ENCODE measurements at places on chromosomes 11 and 22.

DNA sequence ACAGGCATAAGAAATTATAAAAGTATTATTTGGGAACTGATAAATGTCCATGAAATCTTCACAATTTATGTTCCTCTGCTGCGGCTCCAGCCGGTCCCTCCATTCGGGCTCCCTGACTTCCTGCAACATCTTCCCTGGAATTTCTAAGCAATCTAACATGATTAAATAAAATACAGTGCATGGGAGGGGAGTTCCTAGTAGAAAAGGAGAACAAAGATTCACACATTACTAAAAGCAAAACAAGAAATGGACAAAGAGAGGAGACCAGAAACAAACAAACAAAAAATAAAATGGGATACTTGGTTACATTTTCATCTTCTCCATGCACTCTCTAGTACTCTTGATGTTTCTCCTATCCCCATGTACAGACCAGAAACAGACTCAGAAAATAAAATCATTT, 8.6 kb upstream of the APOL4 start:
- DNase-seq, result no peak

GRCh38 chr22:17563936-17564391, 666 bp downstream of the SLC25A18 start:
- DNase-seq, result no peak

DNA sequence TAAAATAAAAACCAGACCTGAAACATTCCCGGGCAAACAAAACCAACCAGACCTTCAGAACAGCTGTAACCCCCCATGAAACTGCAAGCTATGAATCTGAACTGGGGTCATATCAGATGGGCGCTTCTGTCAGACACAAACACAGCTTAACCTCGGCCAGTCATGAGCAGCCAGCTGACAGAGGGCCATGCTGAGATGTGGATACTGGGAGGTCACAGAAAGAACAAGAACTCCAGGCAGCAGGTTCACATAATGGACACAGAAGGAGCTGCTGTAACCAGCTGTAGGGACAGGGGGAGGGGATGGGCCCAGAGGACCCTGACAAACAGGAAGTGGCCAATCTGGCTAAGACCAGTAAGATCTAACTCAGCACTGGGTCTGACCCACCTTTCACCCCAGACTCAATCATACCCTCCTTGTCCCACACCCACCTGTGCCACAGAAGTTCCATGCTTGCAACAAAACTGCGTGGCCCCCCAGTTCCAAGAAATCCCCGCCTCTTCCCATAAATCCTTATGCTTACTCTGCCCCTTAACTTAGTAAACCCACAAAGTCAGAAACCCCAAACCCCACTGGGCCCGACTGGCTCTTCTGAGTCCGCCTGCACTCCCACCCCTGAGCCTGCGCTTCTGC, 4.0 kb downstream of the APOL4 start:
- no peak for DNase-seq

GRCh38 chr11:116653206-116653605, 119.6 kb downstream of the BUD13 start:
- DNase-seq, result no peak

GRCh38 chr11:68251765-68252164, 20.0 kb downstream of the C11orf24 start:
- DNase-seq, result no peak

DNA sequence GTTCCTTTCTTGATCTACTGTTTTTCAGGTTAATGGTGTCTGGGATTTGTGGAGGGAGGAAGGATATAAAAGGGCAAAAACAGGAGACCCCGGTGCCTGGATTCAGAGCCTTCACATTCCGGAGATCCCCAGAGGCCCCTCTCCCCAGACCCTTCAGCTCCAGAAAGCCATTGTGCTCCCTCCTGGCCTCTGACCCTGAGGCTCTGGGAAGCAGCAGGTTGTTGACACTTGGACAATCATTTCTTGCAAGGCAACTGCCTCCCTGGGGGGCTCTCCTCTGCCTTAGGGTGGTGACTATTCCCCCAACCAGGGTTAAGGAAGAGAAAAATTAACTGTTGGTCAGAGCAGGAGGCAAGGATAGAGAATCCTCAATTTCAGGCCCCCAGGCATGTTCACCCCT, 86.9 kb upstream of the NNMT start:
- no peak for DNase-seq

DNA sequence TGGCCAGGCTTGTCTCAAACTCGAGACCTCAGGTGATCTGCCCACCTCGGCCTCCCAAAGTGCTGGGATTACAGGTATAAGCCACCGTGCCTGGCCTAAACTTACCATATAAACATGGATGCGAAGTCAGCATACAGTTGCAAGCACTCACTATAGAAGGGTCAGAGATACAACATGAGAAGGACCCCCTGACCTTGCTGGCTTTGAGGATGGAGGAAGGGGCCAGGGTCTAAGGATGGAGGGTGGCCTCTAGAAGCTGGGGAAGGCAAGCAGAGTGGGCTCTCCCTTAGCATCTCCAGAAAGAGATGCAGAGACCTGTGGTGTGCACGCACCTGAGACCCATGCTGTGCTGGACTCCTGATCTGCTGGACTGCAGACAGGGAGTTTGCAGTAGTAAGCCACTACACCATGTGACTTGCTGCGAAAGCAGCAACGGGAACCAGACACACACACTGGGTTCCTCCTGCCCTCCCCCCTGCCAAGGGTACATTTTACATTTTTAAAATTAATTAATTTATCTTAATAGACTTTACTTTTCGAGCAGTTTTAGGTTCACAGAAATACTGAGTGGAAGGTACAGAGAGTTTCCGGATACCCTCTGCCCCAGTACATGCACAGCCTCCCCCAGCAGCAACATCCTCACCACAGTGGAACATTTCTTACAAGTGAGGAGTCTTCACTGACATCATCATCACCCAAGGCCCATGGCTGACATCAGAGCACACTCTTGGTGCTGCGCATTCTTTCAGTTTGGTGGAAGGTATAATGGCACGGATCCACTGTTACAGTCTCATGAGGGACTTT, 170.1 kb upstream of the B3GAT1 start:
- no peak for DNase-seq

DNA sequence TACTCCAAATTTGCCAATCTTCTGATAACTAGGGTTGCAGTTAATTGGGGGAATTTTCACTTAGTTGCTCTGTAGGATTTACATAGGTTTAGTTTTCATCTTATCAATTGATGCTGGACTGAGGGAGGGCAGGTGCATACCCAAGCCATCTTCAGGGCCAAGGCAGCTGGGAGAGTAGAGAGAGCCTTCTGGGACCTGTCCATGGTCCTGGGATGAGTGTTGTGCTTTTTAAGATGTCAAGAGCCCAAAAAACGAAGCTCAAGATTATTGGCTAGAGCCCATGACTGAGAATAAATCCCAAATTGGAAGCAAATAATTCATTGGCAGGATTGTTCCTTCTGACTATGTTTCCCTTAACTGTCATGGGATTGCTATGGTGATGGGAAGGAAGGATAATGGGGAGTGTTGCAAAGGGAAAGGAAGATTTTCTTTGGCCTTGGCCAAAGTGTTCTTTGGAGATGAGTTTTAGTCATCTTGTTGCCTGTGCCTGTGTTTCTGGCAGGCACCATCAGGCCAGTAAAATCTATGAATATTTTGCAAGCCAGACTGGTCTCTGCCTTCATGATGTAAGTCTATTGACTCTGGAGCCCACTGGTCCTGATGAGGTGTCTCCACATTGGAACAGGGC, 4.5 kb downstream of the SLC22A6 start:
- no peak for DNase-seq

GRCh38 chr11:116473790-116474346, 298.9 kb downstream of the BUD13 start:
- no peak for DNase-seq

Data from GM18507 (cell line).